ENCODE measurements at places on chromosomes 12 and 14.

DNA sequence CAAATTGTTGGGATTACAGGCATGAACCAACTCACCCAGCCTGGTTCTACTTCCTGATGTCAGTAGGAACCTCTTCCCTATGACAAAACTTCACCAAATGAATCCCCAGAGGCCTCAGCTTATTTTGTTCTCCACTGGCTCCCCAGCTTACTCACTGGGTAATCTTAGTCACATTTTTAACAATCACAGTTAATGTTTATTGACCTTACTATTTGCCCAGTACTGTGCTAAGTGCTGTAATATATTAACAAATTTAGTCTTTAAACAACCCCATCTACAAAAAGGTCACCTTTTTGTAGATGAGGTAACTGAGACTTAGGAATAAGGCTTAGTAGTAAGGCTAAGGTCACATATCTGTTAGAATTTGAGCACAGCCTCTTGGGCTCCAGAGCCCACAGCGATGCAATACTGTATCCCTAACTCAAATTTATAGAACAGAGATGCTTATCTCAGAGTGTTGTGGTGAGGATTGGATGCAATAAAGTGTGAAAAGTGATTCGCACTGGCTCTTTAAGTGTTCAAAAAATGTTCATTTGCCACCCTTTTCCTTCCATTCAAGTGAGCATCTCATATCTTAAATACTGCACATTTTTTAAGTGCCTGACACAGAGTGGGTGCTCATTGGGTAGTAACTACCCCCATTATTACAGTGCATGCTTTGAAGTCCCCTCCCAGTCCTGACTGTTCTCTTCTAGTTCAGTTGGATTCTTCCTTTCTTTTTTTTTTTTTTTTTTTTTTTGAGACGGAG lies 146.4 kb upstream of the ARHGAP5 start:
- DNase-seq = no peak

DNA sequence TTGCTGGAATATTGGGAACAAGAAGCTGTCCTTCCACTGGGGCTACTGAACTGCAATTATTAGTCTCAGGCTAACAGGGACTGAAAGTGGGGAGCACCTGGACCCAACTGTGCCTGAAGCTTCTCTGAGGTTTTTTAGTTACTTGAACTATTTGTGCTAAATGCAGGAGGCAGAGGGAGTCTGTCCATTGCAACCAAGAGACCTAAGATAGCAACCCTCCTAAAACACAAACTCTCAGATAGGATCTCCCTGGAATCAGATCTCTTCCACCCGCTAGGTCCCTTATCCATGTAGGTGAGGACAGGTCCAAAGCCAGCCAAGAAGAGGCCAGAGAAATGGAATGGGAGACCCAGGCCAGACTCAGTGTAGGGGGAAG lies 58.1 kb downstream of the NCOR2 start:
- DNase-seq = no peak

- no peak for DNase-seq
Observed at GRCh38 chr12:130162267-130162666, at the start of gene FZD10. TSS of gene FZD10 (plus strand) at chr12:130162464. CDS start at chr12:130162943, 479 bp downstream.

DNA sequence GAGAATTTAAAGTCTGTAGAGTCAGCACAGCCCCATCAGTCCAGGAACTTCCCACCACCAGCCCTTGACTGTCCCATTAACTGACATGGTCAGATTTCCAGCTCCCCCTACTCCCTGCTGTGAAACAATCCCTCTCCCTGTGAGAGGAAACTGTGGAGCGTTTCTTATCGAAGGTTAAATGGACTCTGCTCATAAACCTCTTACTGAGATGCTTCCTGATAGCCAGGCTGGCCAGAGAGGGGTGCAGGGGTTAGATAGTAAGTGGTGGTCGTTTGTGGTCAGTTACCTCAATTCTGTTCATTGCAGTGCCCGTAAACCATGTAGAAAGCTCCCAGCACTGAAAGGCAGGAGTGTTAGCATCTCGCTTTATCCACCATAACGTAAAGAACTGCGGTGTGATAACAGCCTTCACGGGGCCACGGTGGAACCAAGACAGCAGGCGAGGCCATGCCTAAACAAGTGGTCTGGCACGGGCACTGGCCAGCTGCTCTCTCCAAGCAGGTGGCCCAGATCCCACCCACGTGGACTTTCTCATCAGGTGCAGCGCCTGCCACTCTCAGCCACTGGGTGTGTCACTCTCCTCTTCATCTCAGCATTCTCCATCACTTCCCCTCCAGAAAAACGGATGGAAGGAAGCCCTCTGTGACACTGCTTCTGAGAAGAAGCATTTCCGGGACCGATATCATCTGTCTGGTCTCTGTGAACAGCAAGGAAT lies 102.2 kb downstream of the FBXL14 start:
- DNase-seq = no peak

GRCh38 chr12:25802143-25802542 lies 156.3 kb upstream of the RASSF8 start:
- DNase-seq = no peak
